Urinary bladder (tissue), 4 donors: ENCODE measurements at places on chromosomes 5 and 9.

DNA sequence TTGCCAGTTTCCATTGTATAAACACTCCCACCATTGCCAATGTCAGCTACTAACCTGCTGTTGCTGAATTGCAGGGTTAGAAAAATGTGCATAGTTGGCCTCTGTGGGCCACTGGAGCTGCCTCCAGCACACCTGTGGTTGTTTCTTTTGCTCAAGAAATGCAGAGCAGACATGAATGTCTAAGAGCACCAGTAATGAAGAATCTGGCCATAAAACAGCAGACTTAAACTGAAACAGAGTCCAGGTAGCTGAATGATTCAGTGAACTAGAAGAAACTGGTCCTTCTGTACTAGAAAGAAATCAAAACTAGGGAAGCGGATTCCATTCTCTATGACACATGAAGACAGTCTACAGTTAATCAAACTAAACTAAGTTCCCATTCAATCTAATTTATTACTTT is 48.2 kb downstream of the NUDT12 start:
- no peak for DNase-seq

DNA sequence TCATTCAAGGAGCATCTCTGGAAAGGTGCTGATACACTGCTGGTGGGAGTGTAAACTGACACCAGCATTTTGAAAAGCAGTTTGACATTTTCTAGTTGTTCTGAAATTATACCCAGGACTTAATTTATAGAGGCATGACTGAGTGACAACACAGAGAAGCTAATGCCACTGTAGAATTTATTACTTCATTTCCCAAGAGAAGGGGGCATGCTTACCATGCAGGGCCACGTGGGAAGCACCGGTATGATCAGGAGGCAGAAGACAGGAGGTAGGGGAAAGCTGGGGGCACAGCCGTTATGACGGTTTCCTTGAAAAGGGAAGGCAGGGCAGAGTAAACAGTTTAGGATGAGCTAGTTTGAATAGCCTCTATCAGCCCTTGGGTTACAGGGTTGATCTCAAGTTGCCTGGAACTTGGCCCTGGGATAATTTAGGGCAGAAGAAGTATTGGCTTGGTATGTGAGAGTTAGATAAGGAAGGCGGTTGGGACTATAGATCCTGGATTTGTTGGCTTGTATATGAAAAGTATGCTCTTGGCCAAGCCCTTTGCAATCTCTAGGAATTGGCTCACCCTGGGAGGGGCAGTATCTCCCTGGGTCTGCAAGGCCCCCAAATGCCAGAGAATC is 305.7 kb downstream of the ENC1 start:
- DNase-seq = no peak

- no peak for DNase-seq
Observed at GRCh38 chr5:55816342-55816741, 34.8 kb upstream of the IL31RA start.

DNA sequence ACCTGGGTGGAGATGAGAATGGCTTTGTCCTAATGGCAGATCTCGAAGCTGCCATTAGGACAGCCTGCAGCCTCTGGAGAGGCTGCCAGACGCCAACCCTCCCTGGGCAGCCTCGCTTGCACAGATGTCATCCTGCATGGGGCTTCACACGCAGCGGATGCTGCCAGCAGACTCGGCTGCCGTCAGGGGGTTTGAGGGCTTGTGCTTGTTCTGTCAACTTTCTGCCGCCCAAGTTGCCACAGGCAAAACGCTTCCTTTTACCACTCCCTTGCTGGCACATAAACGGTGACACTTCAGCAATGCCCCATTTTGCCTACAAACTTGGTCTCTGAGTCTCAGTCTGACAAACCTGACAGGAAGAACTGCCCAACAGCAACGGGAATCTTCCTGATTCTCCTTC is 24.7 kb downstream of the DAP start:
- DNase-seq = no peak

- no peak for DNase-seq
Observed at GRCh38 chr5:69024241-69024651, 69.6 kb upstream of the SLC30A5 start.

DNA sequence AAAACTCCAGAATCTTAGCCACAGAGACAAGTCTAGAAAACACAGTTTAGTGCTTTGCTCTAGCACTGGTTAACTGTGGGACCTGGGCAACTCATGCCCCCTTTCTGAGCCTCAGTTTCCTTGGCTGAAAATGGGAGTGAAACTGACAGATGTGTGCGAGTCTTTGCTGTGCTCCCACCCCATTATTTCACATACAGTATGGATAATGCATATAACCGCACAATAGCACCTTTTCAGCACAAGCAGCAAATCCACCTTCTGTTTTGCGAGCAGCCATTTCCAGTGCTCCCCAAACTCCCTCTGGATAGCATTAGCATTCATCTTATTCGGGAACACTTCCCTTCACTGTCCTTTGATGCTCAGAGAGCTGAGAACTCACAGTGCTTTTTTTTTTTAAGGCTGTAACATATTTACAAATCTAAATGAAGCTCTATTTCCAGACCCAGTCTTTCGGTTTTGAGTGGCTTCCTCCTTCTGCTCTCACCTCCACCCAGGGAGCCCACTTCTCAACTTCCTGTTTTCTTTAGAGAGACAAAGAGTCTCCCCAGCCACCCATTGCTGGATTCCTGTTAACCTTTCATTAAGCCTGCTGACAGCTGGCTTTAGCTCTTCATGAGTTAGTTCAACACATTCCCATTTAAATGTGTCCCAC is 49.2 kb downstream of the TIMD4 start:
- DNase-seq = no peak

- no peak for DNase-seq
Observed at GRCh38 chr9:32703635-32704034, 68.2 kb upstream of the TAF1L start.

DNA sequence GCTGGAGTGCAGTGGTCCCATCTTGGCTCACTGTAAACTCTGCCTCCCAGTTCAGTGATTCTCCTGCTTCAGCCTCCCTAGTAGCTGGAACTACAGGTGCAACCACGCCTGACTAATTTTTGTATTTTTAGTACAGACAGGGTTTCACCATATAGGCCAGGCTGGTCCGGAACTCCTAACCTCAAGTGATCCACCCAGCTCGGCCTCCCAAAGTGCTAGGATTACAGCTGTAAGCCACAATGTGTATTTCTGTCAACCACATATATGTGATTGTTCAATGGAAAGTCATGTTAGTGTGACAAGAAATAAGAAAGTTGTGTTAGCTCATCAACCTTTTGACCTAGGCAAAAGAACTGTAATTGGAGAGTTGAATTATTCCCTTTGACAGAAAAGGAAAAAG is 677.1 kb upstream of the CHD1 start:
- no peak for DNase-seq
